D341Med (cell line): ENCODE measurements at places on chromosomes 13 and 19.

- DNase-seq, result no peak
Measured at GRCh38 chr19:1261798-1262622, 7.1 kb upstream of the CIRBP start.

- no peak for DNase-seq
Measured at GRCh38 chr13:42274386-42275097, 2.6 kb downstream of the AKAP11 start.

GRCh38 chr13:65468628-65469027 is 1761.5 kb downstream of the PCDH9 start:
- DNase-seq, result no peak

DNA sequence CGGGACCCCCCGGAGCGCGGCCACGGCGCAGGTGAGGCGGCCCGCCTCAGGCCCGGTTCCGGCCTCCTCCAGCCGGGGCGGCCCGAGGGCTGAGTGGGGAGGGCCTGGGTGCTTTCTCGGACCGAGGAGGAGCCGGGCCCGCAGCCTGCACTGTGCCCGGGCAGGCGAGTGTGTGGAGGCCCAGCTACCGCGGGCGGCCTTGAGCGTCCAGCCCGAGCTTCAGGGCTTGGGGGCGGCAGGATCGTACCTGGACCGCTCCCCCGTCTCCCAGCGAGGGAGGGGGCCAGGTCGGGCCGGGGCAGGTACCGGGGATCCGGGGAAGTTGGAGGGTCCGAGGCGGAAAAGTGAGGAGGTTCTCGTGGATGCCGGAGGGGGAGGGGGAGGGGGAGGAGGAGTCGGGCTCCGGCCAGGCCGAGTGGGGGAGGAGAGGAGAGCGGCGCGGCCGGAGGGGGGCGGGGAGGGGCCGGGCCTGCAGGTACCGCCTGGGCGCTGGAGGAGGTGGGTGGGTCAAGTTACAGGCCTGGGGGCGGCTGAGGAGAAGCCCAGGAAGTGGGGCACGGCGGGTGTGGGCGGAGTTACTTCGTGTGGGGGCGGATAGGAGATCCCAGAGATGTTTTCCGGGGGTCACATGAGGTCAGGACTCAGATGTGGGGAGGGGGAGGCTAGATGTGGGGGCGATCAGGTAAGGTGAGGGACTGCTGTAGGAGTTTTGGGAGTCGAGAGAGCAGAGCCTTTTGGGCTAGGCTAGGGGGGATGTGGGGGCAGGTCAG is 545 bp downstream of the NACC1 start:
- DNase-seq, result peak; percentile 64

DNA sequence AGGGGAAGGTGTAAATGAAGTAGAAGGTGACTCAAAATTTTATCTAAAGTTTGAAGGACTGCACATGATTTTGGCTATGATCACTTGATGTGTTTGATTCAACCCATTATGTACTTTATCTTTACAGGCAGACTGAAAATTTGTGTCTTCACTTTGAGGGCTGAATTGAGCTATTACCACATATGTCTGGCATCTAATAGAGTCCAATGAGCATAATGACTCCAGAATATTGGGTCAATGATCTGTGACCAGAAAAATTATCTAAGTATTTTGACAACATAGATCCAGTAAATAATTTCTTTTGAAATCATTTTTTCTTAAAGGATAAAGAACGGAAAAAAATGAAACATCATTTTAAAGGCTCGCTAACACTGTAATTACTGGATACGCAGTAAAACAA is 2810.0 kb downstream of the PCDH9 start:
- DNase-seq, result no peak

DNA sequence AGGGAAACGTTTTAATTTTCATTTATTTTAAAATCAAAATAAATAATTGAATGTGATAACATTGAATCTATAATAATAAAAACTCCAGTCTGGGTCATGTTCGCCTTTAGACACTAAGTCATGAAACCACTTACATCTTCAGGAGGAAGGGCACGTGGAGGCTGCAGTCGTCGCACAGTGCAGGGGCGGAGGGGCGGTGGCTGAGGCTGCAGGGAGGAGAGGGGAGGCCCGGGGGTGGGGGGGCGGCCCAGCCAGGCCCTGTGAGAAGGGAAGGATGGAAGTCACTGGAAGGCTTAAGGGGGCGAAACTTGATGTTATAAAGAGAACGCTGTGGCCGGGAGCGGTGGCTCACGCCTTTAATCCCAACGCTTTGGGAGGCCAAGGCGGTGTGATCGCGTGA is 14.9 kb upstream of the LATS2 start:
- no peak for DNase-seq

GRCh38 chr13:80668452-80668851 is 327.5 kb upstream of the SPRY2 start:
- no peak for DNase-seq

DNA sequence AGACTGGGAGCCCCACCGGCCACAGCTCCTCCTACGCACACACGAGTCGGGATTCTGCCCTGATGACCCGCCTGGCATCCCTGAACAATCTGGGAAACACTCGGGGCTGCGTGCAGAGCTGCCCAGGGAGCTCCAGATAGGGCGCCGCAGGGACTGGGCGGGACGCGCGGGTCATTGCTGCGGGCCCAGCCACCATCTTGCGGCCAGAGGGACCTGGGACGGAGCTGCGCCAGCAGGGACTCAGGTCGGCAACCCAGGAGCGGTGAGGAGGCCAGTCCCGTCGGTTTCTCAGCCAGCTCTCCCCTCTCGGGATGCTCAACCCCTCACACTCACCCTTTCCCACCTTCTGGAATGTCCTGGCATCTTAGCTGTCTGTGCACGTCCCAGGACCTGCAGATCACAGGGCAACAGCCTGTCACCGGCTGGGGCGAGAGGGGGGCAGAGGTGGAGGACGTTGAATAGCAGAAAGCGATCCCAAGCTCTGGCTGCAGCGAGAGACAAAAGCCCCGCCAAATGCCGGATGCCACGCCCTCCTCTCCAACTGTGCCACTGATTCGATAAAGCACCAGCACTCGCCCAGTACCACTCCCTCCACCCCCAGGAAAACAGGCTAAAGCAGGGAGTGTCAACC is 20.4 kb upstream of the ZNF91 start:
- DNase-seq, result peak; percentile 87

- DNase-seq, result no peak
Measured at GRCh38 chr13:21079761-21080592, 18.6 kb upstream of the LATS2 start.

- no peak for DNase-seq
Measured at GRCh38 chr13:40637643-40638042, 28.8 kb downstream of the FOXO1 start.

DNA sequence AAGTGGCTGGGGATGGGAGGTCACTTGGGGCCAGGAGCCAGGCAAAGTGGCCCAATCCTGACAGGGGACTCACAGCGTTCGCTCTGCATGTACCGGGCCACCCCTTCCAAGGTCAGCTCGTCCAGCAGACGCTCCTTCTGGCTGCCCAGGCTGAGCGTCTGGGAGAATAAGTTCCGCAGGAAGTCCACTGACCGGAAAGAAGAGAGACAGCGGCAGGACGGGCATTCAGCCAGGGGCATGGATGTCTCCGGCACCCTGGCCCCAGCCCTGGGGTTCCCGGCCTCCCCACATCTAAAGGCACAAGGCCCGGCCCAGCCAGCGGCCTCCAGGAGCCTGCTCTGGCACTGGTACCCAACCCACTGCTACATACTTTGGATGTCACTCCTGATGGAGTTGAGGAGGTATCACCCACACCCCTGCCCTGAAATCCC is 6.1 kb downstream of the SIRT2 start:
- no peak for DNase-seq

DNA sequence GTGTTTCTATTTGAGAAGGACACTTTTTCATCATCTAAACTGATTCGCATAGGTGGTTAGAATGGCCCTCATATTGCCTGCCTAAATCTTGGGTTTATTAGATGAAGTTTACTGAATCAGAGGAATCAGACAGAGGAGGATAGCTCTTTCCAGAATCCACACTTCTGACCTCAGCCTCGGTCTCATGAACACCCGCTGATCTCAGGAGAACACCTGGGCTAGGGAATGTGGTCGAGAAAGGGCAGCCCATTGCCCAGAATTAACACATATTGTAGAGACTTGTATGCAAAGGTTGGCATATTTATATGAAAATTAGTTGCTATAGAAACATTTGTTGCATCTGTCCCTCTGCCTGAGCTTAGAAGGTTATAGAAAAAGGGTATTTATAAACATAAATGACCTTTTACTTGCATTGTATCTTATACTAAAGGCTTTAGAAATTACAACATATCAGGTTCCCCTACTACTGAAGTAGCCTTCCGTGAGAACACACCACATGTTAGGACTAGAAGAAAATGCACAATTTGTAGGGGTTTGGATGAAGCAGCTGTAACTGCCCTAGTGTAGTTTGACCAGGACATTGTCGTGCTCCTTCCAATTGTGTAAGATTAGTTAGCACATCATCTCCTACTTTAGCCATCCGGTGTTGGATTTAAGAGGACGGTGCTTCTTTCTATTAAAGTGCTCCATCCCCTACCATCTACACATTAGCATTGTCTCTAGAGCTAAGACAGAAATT is 103.8 kb downstream of the TNFRSF19 start:
- no peak for DNase-seq

DNA sequence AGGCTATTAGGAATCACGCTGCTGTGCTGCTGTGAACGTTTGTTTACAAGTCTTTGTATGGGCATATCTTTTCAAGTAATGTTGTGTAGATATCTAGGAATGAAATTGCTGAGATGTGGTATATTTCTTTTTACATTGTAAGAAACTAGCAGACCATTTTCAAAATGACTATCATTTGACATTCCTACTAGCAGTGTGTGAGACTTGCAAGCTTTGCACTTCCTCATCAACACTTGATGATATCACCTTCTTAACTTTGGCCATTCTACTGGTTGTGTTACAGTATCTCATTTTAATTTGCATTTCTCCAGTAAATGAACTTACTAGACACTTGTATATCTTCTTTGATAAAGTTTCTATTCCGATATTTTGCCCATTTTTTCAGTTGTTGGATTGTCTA is 12.1 kb downstream of the METTL21C start:
- no peak for DNase-seq

- DNase-seq, result no peak
Measured at GRCh38 chr13:99266827-99267226, 8.6 kb upstream of the GPR18 start.

DNA sequence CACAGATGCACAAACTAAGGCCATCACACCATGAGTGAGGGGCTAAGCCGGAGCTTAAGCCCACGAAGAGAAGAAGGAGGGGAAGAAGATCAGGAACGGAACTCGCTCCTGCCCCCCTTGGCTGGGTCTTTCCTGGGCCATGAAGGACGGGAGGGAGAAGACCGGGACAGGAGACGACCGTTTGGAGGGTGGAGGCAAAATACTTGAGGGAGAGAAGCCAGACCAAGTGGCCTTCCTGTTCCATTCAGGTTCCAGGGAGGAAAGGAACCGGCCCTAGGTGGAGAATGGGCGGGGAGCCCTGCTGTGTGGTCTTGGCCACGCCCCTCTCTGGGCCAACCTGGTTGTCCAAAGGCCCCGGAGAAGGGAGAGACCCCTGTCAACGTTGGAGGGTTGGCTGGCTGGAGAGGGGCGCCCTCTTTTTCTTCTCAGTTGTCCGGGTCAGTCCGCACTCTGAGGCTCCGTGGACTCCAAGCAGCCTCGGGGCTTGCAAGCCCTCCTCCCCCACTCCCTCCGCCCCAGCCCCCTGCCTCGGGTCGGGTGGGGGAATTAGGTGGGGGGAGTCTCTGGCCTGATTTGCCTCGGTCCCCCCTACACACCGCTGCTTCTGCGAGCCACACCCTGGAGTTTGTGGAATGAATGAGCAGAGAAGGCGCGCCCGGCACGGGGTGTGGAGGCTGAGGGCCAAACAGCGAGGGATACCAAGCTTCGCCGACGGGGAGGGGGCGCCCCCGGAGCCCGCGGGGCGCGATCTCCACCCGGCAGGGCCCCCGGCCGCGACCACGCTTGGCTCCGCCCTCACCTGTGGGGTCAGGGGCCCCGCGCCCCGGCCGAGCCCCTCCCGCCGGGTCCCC is 757 bp downstream of the FBN3 start:
- peak; percentile 67 for DNase-seq

DNA sequence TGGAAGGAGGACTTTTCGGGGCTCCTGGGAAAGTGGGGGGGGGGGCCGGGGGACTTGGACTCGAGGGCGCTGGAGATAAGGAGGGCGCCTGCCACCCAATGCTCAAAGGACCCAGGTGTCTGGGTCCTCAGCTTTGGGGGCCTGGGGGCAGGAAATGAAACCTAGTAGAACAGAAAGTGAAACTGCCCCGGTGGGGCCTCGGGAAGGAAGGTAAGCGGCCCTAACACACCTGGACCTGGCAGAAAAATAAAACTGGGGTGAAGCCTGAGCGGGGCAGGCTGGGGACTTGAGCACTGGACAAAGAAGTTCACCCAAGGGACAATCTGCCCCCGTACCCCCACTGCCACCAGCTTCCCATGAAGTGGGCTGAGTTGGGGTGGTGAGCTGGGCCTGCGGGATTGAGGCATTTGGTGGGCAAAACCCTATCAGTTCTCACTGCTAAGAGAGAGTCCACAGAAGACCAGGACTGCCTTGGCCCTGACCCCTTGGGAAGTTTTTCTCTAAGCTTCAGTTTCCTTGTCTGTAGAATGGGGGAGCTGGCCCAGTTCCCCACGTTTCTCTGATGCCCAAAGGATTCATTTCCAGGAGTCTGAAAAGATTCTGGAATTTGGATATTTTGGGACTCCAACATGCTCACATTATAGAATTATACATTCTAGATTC is 2.3 kb downstream of the PRKD2 start:
- no peak for DNase-seq

- DNase-seq, result no peak
Measured at GRCh38 chr19:18392417-18392816, 5.0 kb downstream of the LRRC25 start.

DNA sequence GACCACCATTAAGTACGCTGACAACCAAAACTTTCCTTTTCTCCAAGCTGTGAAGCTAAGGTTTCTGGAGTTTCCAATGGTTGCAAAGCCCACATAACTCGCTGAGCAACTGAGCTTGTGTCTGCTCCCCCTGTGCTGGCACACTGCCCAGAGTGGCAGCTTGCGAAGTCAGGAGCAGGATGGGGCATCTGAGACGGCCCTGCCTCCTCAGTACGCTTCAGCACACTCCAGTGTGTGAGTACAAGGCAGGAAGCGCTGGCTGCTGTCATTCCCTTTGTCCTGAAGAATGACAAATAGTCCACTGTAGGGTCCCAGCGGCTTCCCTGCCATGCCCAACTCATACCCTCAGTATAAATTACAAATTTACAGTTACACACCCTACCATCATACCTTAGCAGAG is 51.5 kb downstream of the SKA3 start:
- peak; percentile 83 for DNase-seq

DNA sequence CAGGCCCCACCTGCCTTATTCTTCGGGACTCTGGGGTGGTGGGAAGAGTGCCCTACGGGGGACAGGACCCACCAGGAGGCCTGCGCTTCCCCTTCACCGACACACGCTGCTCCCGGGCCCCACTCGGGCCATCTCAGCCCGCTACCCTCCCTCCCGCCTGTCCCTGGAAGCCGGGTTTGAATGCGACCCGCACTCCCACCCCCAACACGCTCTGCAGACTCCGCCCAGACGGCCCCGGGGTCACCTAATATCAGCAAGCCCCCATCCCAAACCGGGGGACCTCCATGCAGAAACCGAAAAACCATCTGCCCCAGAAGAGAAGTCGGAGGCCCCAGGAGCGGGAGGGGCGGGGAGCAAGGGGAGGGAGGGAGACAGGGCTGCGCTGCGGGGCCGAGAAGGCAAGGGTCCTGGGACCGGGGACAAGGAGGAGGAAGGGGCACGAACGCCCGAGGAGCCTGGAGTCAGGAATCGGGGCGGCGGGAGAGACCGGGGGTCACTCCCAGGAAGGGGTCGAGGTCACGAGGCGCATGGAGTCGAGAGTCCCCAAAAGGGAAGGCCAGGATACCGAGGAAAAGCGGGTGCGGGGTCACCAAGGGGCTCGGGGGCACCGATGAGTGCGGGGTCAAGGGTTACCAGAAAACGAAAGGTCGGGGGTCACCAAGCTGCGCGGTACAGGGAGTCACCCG is 766 bp downstream of the SBNO2 start:
- DNase-seq, result peak; percentile 58

GRCh38 chr13:75875450-75875849 is 239.3 kb downstream of the LMO7 start:
- DNase-seq, result no peak
